ENCODE measurements at places on chromosomes 12 and 14. TPM values are rescaled to one million over a fixed set of nuclear protein-coding genes. Genes with fewer than 3 reads are reported as not detected.
A peak's percentile ranks its signal among the peaks of the same experiment; 100 is the strongest.

DNA sequence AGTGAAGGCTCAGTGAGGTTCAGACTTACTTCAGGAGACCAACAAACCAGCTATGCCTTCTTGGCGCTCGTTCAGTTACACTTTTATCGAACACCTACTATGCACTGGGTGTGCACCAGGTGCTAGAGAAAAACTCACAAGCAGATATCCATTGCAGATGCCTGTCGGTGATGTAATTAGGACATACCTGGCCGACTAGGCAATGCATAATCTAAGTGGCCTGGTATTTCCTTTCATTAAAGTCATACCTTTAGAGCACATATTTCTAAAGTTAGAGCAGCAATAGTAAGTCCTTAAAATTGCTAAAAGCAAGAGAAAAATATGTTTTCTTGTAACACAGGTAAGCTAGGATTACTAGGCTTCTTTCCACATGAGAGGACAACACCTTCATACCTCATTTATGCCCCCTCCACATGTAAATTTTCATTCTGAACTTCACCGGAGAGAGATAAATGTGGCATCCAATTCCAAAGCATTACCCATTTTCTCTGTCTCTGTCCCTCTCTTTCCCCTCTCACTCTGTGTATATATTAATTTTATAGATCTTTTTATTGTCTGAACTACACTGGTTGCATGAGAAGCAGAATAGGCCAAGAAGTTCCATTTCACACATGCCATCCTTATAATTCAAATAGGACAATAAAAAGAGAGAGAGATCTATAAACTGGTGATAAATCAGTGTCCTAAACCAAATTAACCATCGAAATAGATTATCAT is 242.2 kb downstream of the SPTSSA start:
- no peak for DNase-seq
- no peaks in the 10 kb centered on the region for H3K36me3 ChIP-seq
- no peaks in the 10 kb centered on the region for H3K4me1 ChIP-seq
- H3K27ac ChIP-seq = no peak overlapping the region
- peaks cover 26% of the 10 kb centered on the region for H3K27me3 ChIP-seq

GRCh38 chr14:70847406-70848090 is 38.2 kb upstream of the MAP3K9 start:
- DNase-seq = no peak
- no peaks in the 10 kb centered on the region for H3K36me3 ChIP-seq

DNA sequence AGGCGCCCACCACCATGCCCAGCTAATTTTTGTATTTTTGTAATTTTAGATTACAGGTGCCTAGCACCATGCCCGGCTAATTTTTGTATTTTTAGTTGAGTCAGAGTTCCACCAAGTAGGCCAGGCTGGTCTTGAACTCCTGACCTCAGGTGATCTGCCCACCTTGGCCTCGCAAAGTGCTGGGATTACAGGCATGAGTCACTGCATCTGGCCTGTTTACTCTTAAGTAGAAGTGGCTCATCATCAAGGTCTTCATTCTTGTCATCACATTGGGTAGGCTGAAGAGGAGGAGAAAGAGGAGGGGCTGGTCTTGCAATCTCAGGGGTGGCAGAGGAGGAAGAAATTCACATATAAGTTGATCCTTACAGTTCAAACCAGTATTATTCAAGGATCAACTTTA is 152.4 kb upstream of the ATP2B1 start:
- peaks cover 11% of the 10 kb centered on the region for H3K36me3 ChIP-seq
- peak overlapping the region; percentile 25 for H3K27ac ChIP-seq
- no peak overlapping the region for H3K4me3 ChIP-seq
- no peak for DNase-seq

GRCh38 chr12:124484526-124484953 is 82.9 kb downstream of the NCOR2 start:
- DNase-seq = no peak
- no peak overlapping the region for H3K4me3 ChIP-seq
- peaks cover 6% of the 10 kb centered on the region for H3K36me3 ChIP-seq
- H3K4me1 ChIP-seq = peaks cover 13% of the 10 kb centered on the region

GRCh38 chr12:122090759-122091515 is 12.4 kb downstream of the MLXIP start:
- H3K4me1 ChIP-seq = peaks cover 25% of the 10 kb centered on the region
- H3K27ac ChIP-seq = no peak overlapping the region
- H3K4me3 ChIP-seq = no peak overlapping the region
- no peak for DNase-seq

DNA sequence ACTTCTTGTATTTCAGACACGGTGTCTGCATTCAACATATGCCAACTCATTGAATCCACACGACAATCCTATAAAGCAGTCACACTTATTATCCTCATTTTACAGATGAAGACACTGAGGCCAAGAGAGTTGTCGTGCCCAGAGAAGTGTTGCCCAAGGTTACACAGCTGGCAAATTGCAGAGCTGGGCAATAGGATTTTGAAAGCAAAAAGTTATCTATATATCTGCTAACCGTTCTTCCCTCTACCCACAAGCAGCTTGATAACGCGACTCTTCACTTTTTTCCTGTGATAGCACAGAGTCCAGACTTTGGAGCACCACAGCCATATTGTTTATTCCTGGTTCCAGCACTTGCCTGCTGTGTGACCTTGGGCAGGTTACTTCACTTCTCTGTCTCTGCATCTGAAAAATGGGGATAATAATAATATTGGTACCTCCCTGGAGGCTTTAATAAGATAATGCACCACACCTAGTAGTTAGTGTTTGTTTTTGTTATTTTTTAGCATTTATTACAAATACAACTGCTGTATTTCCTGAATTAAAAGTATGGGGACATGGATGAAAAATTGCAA is 82.2 kb downstream of the CHST11 start:
- peak overlapping the region; percentile 94 for H3K27ac ChIP-seq
- H3K36me3 ChIP-seq = peaks cover 19% of the 10 kb centered on the region
- H3K27me3 ChIP-seq = no peaks in the 10 kb centered on the region
- H3K4me1 ChIP-seq = peaks cover 79% of the 10 kb centered on the region

DNA sequence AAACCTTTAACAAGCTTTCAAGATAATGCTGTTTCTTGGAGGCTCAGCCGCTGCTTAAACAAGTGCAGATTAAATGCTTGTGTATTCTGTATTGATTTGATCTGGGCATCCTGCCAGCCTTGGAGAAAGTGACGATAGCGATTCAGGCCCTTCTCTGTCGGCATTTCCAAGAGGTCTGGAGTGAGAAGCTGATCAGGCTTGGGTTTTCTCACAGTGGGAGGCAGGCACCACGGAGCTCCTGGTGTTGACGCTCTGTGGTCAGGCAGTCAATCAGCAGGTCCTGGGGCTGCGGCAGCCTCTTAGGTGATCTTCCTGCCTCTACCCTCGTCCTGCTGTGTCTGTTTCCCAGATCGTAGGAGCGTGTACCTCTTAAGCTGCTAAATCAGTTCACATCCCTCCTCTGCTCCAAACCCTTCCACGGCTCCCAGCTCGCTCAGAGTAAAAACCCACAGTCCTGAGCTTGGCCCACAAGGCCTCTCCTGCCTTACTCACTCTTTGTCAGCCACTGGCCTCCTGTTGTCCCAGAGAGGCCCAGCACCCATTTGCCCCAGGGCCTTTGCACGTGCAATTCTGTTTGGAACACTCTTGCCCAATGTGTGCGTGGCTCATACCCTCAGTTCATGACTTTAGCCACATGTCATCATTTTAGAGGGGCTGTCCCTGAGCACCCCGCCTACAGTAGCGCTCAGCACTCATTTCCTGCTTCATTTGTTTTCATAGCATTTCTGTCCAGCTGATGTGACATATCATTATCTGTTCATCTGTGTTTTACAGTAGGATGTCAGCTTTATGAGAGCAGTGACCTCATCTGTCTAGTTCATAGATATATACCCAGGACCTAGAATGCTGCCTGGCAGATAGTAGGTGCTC is 155.4 kb downstream of the AACS start:
- H3K27me3 ChIP-seq = peaks cover 22% of the 10 kb centered on the region
- H3K4me1 ChIP-seq = peaks cover 2% of the 10 kb centered on the region
- H3K36me3 ChIP-seq = no peaks in the 10 kb centered on the region
- no peak overlapping the region for H3K27ac ChIP-seq

- H3K27me3 ChIP-seq = no peaks in the 10 kb centered on the region
- no peak for DNase-seq
- peaks cover 35% of the 10 kb centered on the region for H3K4me1 ChIP-seq
- H3K27ac ChIP-seq = peak overlapping the region; percentile 67
- H3K36me3 ChIP-seq = no peaks in the 10 kb centered on the region
Observed at GRCh38 chr12:68667896-68668295, 18.9 kb upstream of the NUP107 start.

DNA sequence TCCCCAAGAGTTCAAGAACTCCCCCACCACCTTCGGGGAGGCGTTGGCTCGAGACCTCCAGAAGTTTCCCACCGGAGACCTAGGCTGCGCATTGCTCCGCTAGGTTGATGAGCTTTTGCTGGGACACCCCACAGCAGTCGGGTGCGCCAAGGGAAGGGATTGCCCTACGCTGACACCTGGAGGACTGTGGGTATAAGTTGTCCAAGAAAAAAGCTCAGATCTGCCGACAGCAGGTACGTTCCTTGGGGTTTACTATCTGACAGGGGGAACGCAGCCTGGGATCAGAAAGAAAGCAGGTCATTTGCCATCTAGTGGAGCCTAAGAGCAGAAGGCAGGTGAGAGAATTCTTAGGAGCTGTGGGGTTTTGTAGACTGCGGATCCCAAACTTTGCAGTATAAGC is 98.8 kb downstream of the FRMD6 start:
- no peak overlapping the region for H3K4me3 ChIP-seq
- H3K27me3 ChIP-seq = peaks cover 6% of the 10 kb centered on the region
- DNase-seq = no peak
- H3K4me1 ChIP-seq = no peaks in the 10 kb centered on the region
- no peak overlapping the region for H3K27ac ChIP-seq

DNA sequence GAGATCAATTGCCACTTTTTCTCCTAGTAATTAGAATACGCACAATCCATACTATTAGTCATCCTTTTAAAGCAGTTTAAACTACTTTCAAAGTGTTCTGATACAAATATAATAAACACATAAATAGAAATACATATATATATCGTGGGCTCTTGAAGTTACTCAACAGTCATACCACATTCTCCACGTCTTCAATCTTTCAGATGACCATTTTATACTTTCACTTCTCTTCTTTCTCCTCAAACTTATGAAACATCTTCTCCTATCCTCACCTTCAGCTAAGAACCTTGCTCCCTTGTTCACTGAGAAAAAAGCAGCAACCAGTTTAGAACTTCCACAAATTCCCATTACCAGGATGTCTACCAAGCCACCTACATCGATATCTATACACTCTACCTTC is 19.2 kb downstream of the CEP290 start:
- H3K27ac ChIP-seq = no peak overlapping the region
- no peaks in the 10 kb centered on the region for H3K4me1 ChIP-seq
- H3K27me3 ChIP-seq = no peaks in the 10 kb centered on the region
- H3K36me3 ChIP-seq = peaks cover 7% of the 10 kb centered on the region
- H3K4me3 ChIP-seq = no peak overlapping the region

- DNase-seq = no peak
- H3K27me3 ChIP-seq = no peaks in the 10 kb centered on the region
- H3K4me1 ChIP-seq = no peaks in the 10 kb centered on the region
- peaks cover 14% of the 10 kb centered on the region for H3K36me3 ChIP-seq
- no peak overlapping the region for H3K27ac ChIP-seq
Observed at GRCh38 chr12:50195832-50196231, 28.7 kb upstream of the CERS5 start.

GRCh38 chr12:44571006-44571550 is 305.0 kb downstream of the NELL2 start:
- H3K27me3 ChIP-seq = no peaks in the 10 kb centered on the region
- H3K36me3 ChIP-seq = no peaks in the 10 kb centered on the region
- no peak for DNase-seq
- H3K4me3 ChIP-seq = no peak overlapping the region

DNA sequence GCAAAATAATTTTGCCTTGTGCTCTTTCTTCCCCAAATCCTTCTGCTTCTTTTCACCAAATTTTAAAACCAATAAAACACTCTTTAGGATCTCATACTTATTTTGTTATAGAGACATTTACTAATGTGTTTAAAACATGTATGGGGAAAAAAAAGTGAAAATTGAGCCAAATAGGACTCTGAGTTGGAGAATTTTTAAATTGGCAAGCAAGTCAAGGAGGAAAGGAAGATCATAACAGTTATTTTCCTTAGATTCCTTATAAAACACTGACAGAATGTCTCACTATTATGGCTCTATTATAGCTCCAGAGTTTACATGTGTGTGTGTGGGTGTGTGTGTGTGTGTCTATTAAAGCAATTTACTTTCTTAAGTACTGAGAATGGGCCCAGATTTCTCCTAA is 220.5 kb downstream of the SLC6A15 start:
- no peaks in the 10 kb centered on the region for H3K27me3 ChIP-seq
- H3K36me3 ChIP-seq = no peaks in the 10 kb centered on the region
- H3K4me1 ChIP-seq = no peaks in the 10 kb centered on the region
- DNase-seq = no peak

- no peaks in the 10 kb centered on the region for H3K4me1 ChIP-seq
- H3K27me3 ChIP-seq = no peaks in the 10 kb centered on the region
- peaks cover 5% of the 10 kb centered on the region for H3K36me3 ChIP-seq
- no peak for DNase-seq
- H3K4me3 ChIP-seq = no peak overlapping the region
Observed at GRCh38 chr14:29897181-29897580, 30.5 kb downstream of the PRKD1 start.

DNA sequence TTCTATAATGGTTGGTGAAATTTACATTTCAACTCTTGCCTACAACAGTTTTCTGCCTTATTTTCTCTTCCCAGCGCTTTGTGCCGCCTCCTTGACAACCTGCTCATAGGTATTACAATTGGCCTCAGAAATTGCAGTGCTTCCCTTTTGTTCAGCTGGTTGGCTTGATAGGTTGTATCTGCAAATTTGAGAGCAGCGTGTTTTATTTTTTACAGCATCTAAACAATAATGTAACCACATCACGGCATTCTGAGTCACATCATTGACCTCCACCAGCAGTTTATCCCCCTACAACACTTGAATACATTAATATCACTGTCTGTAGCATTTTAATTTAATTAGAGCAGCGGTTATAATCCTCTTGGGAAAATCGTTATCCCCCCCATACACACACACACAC is 99.4 kb downstream of the ETV6 start:
- no peak overlapping the region for H3K27ac ChIP-seq
- DNase-seq = no peak
- no peaks in the 10 kb centered on the region for H3K36me3 ChIP-seq
- no peak overlapping the region for H3K4me3 ChIP-seq

Gene JPH4
- 0.07 TPM for total RNA-seq

Gene KRT86
- total RNA-seq = not detected

Gene IFNG-AS1
- 1.8 TPM for total RNA-seq
